Spleen (tissue), 13 donors: ENCODE measurements at places on chromosomes 1 and 21. TPM values are rescaled to one million over a fixed set of nuclear protein-coding genes. Genes with fewer than 3 reads are reported as not detected.

DNA sequence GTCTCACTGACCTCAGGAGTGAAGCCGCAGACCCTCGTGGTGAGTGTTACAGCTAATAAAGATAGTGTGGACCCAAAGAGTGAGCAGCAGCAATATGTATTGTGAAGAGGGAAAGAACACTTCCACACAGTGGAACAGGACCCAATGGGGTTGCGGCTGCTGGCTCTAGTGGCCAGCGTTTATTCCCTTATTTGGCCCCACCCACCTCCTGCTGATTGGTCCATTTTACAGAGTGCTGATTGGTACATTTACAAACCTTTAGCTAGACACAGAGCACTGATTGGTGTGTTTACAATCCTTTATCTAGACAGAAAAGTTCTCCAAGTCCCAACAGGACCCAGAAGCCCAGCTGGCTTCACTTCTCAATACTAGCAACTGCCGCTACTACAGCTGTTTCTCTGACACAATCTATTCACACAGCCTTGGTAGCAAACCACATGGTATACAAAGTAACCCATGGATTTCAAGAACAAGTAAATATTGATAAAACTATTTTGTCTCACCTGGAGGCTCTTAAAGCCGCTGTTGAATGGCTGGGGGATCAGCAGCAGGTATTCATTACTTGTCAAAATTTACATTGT, 25.3 kb upstream of the ITLN1 start:
- DNase-seq, result no peak

DNA sequence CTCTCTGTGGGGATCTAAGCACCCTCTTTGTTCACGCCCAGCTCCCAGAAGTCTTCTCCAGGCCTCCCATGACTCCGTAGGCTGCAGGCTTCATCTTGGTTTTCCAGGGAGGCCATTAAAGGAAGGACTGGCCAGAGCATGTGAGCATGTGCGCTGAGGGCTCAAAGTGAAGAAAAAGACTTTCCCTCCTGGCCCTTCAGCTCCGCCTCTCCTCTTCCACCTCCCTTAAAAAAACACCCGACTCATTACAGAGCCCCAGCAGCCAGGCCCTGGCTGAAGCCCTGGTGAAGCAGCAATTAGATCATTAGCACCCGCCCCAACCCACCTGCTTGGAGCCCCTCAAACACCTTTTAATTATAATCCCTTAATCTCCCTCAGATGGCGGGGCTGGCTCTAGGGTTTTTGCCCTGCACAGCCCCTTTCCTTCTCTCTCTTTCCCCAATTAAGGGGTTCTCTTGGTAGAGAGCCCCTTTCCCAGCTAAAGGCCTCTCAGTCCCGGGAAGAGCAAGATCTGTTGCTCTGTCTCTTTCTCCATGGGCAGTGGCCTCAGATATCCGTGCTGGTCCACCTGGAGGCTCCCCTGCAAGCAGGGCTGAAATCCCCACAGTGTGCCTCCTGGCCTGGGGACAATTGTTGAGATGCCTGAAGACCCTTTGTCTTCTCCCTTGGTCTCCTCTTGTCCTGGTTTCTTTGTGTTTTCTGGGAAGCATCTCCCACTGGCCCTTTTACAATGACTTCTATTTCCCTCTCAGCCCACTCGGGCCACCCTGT, 30.5 kb downstream of the RHBG start:
- DNase-seq, result no peak

DNA sequence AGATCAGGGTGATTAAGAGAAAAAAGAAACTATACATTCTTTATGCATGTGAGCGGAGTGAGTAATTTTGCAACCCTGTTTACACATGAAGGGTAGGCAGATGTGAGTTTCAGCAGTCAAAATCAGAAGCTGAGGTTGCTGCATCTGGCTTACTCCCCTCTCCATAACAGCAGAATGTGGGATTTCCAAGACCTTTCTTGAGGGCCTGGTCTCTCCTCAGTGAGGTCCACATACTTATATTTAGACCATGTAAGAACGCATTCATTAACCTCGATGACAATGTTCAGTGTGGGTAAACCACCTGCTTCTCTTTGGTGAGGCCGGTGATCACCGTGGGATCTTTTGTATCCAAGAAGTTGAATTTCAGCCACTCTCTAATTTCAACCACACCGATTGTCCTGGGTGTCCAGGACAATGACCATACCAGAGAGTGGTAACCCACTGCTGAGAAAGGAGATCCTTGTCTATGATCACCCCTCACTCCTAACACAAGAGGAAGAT, 18.7 kb upstream of the RAP1A start:
- DNase-seq, result no peak

Gene MED8
- total RNA-seq, result 30.5 TPM

Gene ATP6V1G3
- not detected for total RNA-seq

Gene ALPL
- 64.3 TPM for total RNA-seq

DNA sequence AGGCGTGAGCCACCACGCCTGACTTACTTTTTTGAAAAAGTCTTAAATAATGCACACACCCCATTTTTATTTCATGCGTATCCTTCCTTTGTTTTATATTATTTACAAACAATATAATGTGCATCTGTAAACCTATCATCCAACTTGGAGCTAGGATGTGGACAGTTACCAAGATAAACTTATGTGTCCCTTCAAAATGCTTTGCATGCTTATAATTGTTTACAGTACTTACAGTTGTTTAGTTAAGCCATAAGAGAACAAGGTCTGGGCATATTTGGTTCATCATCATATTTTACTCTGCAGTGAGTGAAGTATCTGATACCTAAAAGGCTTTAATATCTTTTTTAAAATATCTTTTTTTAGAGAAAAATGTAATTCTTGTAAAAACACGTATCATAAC, 16.1 kb upstream of the HMGN1 start:
- no peak for DNase-seq

DNA sequence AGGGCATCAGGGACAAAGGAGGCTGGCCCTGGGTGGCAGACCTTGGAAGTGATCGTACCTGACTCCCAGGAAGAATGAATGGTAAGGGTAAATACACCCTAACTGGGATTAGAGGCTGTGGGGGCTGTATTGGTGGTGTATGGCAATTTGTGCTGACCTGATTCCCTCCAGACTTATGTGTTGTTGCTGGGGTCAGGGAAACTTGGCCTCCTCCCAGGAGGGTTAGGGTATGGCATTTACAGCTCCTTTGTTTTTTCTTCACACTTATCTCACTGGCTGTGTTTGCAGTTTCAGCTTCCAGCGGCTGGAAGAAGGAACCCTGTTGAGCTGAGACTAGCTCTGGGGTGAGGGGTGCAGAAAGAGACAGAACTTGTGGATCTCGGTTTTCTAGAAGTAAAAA, 8.2 kb downstream of the VANGL1 start:
- DNase-seq, result no peak

DNA sequence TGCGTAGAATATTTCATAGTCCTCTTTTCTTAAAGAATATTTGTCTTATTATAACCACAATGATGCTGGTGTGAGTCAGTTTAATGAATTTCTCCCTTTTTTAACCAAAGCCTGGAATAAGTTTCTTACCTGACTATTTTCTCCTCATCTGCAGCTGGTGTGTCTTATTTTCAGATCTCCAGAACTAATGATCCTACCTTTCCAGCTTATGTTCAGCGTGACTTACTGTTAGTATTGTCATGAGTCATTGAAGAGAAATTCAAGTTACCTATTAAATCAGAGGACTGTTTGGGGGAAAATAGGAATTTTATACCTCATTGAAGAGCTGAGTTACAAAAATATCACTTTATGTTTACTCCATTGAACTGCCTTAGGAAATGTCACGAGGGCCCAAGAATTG, 482.1 kb downstream of the RWDD3 start:
- no peak for DNase-seq

GRCh38 chr1:228307218-228308023, 99.2 kb downstream of the TRIM11 start:
- peak; percentile 72 for DNase-seq

Gene AMPD2
- 119 TPM for total RNA-seq

DNA sequence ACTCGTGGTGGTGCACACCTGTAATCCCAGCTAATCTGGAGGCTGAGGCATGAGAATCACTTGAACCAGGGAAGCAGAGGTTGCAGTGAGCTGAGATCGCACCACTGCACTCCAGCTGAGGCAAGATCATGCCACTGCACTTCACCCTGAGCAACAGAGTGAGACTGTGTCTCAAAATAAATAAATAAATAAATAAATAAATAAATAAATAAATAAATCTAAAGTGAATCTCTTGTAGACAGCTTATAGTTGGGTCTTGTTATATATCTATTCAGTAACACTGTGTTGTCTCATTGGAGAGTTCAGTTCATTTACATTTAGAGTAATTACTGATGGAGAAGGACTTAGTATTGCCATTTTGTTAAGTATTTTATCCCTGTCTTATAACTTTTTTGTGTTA, 258.4 kb downstream of the LRRC40 start:
- no peak for DNase-seq

DNA sequence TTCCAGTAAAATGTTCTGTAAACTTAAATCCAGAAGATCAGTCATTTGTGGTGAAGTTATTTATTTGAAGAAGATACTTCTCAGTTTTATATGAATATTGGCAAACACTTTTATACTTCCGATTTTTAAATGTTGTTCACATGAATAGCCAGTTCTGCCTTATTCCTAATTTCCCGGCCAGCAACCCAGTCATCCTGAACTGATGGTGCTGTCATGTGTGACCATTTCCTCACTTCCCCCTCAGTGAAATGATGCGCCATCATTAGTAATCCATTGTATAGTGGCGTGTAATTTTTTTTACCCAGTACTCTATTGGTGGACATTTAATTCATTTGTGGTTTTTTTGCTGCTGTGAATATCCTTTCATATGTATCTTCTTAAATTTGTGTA, 16.4 kb downstream of the GPSM2 start:
- no peak for DNase-seq

DNA sequence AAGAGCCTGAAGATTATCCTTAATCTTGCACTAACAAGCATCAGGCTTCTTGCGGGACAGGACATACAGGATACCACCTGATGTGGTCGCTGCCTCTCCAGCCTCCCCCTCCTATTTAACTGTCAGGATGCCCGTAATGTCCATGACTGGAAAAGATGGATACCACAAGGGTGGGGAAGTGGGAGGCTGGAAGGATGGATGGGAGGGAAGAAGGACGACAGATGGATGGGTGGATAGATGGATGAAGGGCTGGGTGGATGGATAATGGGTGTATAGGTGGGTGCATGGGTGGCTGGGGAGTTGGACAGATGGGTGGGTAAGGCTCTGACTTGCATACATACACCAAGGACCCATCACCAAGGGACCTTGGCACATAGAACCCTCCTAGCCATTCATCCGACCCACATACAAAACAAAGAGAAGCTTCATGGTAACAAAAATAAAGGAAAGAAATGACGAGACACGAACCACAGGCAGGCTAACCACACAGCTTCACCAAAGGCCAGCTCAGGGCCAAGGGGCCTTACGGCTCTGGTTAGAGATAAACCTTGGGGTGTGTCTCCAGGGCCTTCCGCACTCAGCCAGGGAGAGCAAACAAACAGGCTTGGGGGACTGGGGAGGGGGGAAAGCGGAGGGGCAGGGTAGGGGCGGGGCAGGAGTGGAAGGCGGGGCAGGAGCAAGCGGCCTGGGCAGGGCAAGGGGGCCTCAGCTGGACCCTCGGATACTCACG, 50.5 kb downstream of the HSPG2 start:
- DNase-seq, result no peak
